ENCODE measurements at places on chromosomes 7 and 10.

- no peak for DNase-seq
Measured at GRCh38 chr7:132446260-132446659, 130.0 kb downstream of the PLXNA4 start.

DNA sequence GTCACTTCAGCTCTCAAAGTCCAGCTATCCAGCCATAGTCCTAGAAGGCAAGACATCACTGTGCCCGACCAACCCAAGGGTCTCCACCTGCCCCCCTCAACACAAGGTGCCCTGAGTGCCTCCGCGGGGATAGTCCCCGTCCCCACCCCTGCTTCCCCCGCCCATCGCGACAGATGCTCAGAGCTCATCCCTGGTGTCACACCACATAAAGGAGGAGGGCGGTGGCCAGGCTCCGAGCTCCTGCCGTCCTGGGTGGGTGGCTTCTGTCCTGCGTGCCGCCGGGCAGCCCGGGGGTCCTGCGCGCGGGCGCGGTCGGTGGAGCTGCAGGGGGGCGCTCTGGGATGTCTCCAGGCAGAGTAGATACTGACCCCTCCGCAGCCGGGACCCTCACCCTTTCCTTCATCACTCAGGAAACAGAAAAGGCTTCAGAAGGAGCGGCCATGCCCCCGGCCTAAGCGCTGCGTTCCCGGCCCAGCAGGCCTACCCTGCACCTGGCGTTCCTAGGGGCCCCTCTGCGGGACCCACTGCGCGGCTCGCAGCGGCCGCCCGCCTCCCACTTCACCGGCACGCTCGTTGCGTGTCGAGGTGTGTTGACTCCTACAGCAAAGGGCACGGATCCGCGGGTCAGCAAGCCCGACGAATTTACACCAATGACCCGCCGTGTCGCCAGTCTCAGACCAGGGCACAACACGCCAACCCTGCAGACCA lies 53.4 kb downstream of the ALOX5 start:
- DNase-seq: no peak

GRCh38 chr10:128437786-128438345 lies 311.6 kb upstream of the MKI67 start:
- no peak for DNase-seq

- DNase-seq: peak; percentile 43
Measured at GRCh38 chr10:113252650-113253618, 299.9 kb upstream of the HABP2 start.

- no peak for DNase-seq
Measured at GRCh38 chr10:5684971-5685763, 529 bp downstream of the TASOR2 start.

DNA sequence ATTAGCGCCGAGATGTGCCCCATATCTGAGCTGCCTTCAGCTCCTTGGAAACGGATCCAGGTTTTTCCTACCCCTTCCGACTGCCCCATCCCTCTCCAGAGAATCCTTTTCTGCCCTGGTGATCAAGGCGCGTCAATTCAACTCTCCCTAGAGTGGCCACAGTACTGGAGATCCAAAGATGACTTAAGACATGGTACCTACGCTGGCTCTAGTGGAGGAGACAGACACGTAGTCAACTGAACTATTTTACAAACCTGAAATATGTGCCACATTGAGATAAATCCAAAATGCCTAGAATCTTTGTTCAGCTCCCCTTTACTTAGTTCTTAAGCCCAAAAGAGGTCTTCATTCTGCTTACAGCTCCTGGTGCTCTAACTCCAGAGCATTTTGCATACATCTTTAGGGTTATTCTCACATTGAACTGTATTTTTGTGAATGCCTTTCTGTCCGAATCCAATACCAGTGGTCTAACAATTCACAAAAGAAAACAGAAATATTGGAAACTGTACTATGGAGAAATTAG lies 444 bp upstream of the TNPO3 start:
- DNase-seq: no peak

DNA sequence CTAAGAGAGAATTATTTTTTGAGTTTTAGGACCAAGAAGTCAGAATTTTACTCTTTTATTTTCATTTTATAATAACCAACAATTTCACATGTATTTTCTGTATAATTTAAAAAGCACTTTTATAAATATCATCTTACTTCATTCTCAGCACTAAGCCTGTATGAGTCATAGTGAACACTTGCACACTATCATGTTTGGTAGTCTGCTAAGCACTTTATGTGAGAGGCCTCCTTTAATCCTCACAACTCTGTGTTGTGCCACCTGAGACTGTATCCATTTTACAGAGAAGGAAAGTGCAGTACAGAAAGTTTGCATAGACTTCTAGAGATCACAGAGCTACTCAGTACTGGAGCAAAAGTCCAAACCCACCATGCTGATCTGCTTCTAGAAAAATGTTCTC lies 939.6 kb downstream of the NRG3 start:
- no peak for DNase-seq

DNA sequence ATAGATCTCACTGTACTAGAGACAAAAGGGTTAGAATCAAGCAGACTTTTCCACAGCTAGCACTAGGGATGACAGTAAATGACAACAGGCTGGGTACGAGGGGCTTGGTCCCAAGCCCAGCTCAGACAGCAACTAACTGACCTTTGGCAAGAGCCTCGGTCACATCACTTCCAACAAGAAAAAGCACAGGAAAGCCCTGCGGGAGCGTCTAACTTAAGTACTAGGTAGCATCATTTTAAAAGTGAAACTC lies 22.8 kb downstream of the CALML3 start:
- no peak for DNase-seq

Measured in COR-L47 (cell line).